ENCODE measurements at places on chromosomes 3 and 15.

- peak; percentile 72 for DNase-seq
These were observed 44.4 kb downstream of the LSM3 start for GRCh38 chr3:14222900-14223594.

DNA sequence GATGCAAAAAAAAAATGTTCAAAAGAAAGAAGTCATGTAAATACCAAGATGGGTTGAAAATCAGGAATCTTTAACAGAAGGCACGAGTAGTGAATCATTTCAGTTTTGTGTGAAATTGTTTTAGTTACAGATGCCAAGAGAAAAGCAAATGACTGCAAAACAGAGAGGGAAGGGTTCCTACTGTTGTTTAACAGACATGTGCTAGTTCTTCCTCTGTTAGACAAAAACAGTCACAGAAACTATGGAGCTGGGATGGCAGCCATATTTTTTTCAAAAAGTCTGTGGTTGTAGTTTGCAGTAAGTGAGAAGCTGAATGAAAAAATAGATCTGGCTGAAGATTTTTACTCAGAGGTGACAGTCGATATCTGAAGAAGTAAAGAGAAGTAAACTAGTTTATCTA, 511.9 kb downstream of the ZIC1 start:
- no peak for DNase-seq

GRCh38 chr3:2301361-2301760, 202.7 kb downstream of the CNTN4 start:
- DNase-seq: no peak

DNA sequence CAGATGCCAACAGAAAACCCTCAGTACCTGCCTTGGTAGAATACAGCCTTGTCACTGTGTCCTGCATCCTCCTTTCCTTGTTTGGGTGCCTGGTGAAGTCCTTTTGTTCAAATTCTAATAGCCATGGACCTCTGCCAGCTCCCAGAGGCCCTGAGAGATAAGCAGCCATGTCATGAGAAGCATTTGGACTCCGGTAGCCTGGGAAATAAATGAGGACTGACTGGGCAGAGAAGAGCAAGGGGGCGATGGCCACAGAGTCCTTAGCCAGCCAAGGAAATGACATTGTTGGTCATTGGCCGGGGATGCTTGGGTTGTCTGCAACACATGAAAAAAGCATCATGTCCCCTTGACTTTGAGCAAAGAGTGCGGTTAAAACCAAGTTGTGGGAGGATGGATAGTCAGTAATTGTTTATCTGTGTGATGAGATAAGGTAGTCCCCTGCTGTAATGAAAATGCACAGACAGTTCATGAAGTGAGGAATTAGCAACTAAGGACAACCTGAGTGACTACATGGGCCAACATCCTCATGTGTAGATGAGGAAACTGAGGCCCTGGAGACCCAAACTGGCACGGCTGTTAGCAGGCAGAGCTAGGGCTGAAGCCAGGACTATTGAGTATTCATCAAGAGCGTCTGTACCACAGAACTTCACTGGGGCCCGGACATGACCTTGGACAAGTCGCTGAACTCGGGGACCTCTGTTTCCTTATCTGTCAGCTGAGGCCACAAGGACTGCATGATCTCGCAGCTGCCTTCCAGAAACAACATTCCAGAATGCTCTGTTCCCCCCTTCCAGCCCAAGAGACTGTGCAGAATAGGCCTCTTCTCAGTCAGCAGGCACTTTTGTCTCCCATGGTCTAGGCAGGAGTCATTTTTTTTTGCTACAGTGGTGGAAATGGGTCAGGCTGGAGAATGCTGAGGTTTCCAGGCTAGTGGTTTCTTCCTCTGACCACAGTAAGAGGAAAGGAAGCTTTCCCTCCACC, 90.5 kb upstream of the CTDSPL start:
- DNase-seq: peak; percentile 69

Measured in hematopoietic multipotent progenitor cell treated with erythropoietin and hydrocortisone succinate and interleukin-3 and kit ligand, for 6 days (in vitro differentiated cells).